Caco-2 (cell line): ENCODE measurements at places on chromosomes 5 and 9. TPM values are rescaled to one million over a fixed set of nuclear protein-coding genes. Genes with fewer than 3 reads are reported as not detected.

The CA9 gene
- total RNA-seq, result not detected in 2 replicates

The SV2C gene
- not detected in 2 replicates for total RNA-seq

The PRRX2 gene
- total RNA-seq, result not detected in 2 replicates

- DNase-seq, result no peak
Measured at GRCh38 chr9:84677080-84677479, 7.6 kb downstream of the NTRK2 start.

DNA sequence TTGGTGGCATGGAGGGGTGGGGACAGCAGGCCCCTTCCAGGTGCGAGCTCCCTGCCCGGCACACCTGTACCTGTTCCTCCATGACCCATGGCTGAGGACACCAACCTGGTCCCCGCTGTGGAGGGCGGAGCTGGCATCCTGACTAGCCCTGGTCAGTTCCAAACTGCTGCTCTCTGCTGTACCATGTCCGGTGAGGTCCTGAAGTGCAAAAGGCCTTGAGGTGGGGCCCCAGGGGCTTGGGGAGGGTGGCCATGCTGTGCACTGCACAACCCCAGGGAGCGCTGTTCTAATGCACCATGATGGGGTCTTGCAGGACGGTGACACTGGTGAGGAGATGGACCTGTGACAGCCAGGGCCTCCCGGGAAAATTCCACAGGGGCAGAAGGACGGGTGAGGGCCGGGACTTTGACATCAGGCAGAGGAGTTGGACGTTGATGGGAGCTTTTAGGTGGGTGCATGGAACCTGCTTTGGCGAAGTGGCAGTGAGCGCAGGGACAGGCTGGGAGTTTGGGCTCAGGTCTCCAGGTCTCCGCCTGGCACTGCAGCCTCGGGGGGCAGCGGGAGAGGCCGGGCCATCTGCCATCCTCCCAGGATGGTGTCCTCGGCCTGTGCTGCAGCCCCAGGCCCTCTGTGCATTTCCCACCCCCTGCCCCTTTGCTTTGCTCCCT, 38.9 kb downstream of the COL5A1 start:
- DNase-seq, result no peak

DNA sequence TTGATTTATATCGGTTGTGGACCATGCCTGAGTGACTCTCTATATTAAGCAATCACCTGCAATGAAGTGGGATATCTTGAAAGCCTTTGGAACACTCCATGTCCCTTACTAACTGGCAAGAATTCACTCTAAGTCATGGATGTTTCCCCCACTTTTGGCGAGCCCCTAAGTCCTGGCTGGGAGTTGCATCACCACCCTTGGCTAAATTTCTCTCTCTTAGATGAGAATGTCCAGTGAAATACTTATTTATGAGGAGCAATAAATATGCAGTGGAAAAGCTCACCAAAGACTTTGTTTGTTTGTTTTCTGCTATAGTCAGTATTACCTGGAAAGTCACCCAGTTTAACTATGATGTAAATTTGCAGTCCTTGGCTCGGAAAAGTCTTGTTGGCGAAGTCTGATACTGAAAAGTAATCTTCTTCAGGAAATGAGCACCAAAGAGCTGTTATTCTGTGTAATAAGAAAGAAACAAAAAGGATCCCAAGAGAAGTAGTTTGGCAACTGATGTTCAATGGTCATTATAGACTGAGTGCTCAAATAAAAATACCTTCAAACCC, 333.8 kb downstream of the DMRT2 start:
- DNase-seq, result no peak

- no peak for DNase-seq
Measured at GRCh38 chr9:112586599-112587155, 100.0 kb downstream of the KIAA1958 start.

- DNase-seq, result peak; percentile 22
Measured at GRCh38 chr9:137462396-137462985, 3.4 kb upstream of the NSMF start.

DNA sequence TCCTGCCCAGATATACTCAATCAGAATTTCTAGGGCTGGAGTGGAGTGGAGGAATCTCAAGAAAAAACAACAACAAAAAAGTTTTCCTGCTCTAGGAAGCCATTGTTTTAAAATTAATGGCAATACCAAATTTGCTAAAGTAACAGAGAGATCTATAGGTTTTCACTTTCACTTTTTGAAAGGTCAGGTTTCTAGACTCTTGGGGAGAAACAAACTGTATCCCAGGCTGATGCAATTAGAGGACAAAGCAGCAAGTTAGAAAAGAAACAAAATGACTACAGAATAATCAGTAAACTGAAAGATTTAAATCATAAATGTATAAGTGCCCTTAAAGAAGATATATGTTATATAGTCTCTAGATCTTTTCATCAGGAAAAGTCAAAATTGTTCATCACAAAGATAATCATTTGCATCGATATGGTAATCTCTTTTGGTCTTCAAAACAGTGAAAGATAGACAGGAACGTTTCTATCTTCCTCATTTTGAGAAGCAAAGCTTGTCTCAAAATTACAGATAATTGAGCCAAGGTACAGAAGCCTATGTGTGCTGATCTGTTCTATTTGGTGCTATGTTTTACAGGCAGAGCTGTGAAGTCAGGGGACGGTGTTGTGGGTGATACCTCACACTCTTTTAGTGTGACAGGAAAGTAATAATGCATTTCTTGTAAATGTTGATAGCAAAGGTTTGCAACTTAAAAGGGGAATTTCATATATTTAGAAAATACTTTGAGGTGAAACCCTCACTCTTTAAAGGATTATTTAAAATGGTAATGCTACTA, 1746.6 kb upstream of the C9orf72 start:
- DNase-seq, result no peak

DNA sequence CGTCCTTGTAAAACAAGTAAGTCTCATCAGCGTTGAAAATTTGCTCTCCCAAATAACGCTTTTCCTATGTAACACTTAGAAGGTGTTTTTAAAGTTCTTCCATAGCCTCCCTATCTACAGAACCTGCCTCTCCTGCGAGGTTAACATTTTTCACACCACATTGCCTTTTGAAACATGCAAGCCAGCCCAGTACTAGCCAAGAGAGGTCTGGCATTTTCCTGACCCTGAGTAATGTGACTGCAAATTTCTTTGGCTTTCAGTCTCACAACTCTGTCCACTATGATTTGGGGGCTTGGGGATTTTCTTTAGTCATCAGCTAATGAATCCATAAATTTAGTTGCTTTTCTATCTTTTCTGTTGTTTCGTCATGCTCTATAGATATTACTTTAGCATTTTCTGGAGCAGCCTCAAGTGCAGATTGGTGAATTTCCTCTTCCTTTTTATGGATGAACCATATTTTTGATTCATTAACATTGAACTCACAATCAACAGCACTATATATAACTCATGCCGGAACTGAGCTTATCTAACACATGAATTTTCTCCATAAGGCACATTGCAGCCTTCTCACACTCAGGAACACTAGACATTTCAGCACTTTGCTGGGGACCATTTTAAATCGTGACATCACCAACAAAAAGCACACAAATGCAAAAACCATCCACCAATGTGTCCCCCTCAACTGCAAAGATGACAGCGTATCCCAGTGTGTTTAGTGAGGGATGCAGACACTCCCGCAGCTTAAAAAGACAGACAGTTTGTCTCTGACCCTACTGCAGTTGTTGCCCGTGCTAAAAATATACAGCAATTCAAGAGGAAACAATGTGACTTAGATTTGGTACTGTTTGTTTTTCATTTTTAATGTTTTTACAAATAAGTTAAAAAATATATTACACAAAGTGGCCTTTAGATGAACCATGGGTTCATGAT, 77.2 kb upstream of the SPATA31C2 start:
- no peak for DNase-seq

GRCh38 chr5:51810592-51810991, 427.3 kb downstream of the ISL1 start:
- DNase-seq, result no peak
